Gastroesophageal sphincter (tissue), 4 donors: ENCODE measurements at places on chromosomes 2 and 18.

GRCh38 chr2:141630407-141630930 lies 500.3 kb downstream of the LRP1B start:
- H3K4me1 ChIP-seq = no peaks in the 10 kb centered on the region
- no peaks in the 10 kb centered on the region for H3K36me3 ChIP-seq
- no peak overlapping the region for H3K27ac ChIP-seq
- no peak for ATAC-seq
- H3K4me3 ChIP-seq = no peak overlapping the region

DNA sequence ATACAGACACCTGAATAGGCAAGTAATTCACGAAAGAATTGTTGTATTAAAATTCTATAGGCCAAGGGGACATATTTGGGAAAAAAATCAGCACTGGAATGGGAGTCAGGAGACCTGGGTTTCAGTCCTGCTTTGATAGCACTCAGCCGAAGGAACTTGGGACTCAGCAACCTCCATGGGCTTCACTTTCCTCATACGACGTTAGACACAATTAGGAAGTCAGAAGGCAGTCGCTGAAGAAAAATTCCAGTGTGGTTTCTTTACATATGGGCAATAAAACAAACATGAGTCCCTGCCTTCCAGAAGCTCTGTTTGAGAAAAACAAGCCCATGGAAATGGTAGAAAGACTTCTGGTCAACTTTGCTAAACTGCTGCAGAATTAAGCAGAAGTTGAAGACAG lies 15.1 kb upstream of the CYRIA start:
- H3K4me3 ChIP-seq = no peak overlapping the region
- no peaks in the 10 kb centered on the region for H3K27me3 ChIP-seq
- no peaks in the 10 kb centered on the region for H3K36me3 ChIP-seq
- ATAC-seq = no peak

GRCh38 chr2:145822892-145823534 lies 1303.1 kb upstream of the ZEB2 start:
- no peak for ATAC-seq
- H3K27ac ChIP-seq = no peak overlapping the region
- no peaks in the 10 kb centered on the region for H3K4me1 ChIP-seq
- H3K36me3 ChIP-seq = no peaks in the 10 kb centered on the region
- H3K4me3 ChIP-seq = no peak overlapping the region

DNA sequence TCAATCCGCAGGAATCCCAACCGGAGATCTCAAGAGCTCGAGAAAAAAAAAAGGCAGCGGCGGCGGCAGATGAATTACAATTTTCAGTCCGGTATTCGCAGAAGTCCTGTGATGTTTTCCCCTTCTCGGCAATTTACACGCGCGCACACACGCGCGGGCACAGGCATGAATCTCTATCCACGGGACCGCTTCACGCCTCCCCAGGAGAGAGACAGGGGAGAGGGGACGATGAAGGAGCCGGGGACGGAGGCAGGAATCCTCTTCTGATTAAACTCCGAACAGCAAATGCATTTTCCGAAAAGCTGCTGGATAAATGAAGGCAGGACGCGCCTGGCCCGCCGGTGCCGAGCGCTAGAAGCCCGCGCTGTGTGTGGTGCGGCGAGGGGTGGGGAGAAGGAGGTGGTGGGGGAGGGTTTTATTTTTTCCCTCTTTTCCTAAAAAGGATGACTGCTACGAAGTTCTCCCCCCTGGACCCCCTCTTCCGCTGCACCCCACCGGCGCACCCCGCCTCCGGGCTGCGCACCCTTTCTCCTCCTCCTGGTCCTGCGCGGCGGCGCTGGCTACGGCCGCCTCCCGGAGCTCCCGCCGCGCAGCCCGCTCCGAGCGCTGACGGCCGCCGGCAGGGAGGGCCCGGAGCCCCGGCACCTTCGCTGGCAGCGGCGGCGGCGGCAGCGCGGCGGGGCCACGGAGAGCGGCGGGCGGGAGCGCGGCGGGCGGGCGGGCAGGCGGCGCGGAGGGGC lies at the start of gene BCL2:
Gene BCL2 (minus strand): TSS at position 387 of the 740 bp plus-strand sequence.
- no peaks in the 10 kb centered on the region for H3K36me3 ChIP-seq
- H3K4me1 ChIP-seq = peaks cover 53% of the 10 kb centered on the region
- H3K4me3 ChIP-seq = peak within 1 kb of the TSS; percentile 57
- ATAC-seq = peak; percentile 45
- H3K27me3 ChIP-seq = no peaks in the 10 kb centered on the region

- H3K27ac ChIP-seq = no peak overlapping the region
- no peak overlapping the region for H3K4me3 ChIP-seq
- H3K27me3 ChIP-seq = no peaks in the 10 kb centered on the region
Measured at GRCh38 chr18:60292186-60292585, 80.4 kb downstream of the MC4R start.

GRCh38 chr2:197986977-197987376 lies 182.6 kb downstream of the PLCL1 start:
- no peaks in the 10 kb centered on the region for H3K27me3 ChIP-seq
- H3K4me3 ChIP-seq = no peak overlapping the region
- H3K36me3 ChIP-seq = no peaks in the 10 kb centered on the region
- H3K4me1 ChIP-seq = peaks cover 3% of the 10 kb centered on the region
- no peak overlapping the region for H3K27ac ChIP-seq

GRCh38 chr2:15984368-15985255 lies 44.3 kb downstream of the MYCN start:
- no peak overlapping the region for H3K4me3 ChIP-seq
- H3K27ac ChIP-seq = no peak overlapping the region
- ATAC-seq = peak; percentile 81
- no peaks in the 10 kb centered on the region for H3K36me3 ChIP-seq
- no peaks in the 10 kb centered on the region for H3K27me3 ChIP-seq
- H3K4me1 ChIP-seq = no peaks in the 10 kb centered on the region

- no peak overlapping the region for H3K4me3 ChIP-seq
- ATAC-seq = no peak
- H3K27ac ChIP-seq = no peak overlapping the region
- no peaks in the 10 kb centered on the region for H3K36me3 ChIP-seq
Measured at GRCh38 chr18:25326361-25326952, 25.5 kb downstream of the ZNF521 start.

DNA sequence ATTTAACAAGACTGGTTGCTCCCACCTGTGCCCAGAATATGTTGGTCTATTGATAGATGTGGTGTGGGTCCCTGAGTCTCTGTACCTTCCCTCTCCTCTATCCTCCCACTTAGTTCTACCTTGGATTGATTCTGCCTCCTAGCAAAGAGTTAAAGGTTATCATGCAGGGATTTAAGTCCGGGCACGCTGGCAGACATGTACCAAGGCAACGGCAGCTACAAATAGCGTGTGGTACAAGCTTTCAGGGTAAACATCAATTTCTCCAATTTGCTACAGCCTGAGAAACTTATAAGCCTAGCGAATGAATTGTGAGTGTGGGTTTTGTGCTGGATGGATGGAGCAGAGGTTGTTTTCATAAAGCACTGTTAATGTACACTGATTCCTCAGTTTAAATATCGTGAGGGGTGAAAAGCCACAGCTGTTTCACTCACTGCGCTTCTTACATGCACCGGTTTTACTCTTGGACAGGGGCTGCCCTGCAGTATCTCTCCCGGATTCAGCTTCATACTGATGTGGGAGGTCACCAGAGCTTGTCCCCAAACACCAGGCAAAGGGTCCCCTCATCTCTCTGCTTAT lies 289.8 kb downstream of the ICOS start:
- no peak for ATAC-seq
- H3K27me3 ChIP-seq = no peaks in the 10 kb centered on the region
- no peak overlapping the region for H3K4me3 ChIP-seq
- no peaks in the 10 kb centered on the region for H3K36me3 ChIP-seq
- H3K4me1 ChIP-seq = peaks cover 22% of the 10 kb centered on the region

- H3K36me3 ChIP-seq = no peaks in the 10 kb centered on the region
- no peak overlapping the region for H3K4me3 ChIP-seq
- H3K4me1 ChIP-seq = no peaks in the 10 kb centered on the region
- no peaks in the 10 kb centered on the region for H3K27me3 ChIP-seq
- ATAC-seq = no peak
- H3K27ac ChIP-seq = no peak overlapping the region
Measured at GRCh38 chr2:138421971-138422335, 79.6 kb upstream of the SPOPL start.

- no peaks in the 10 kb centered on the region for H3K36me3 ChIP-seq
- H3K27me3 ChIP-seq = no peaks in the 10 kb centered on the region
- no peak overlapping the region for H3K27ac ChIP-seq
- ATAC-seq = no peak
- no peak overlapping the region for H3K4me3 ChIP-seq
- no peaks in the 10 kb centered on the region for H3K4me1 ChIP-seq
Measured at GRCh38 chr2:139631966-139632365, 851.8 kb upstream of the NXPH2 start.

- ATAC-seq = no peak
- no peak within 1 kb of the TSS for H3K4me3 ChIP-seq
- no peak within 1 kb of the TSS for H3K27ac ChIP-seq
- H3K36me3 ChIP-seq = no peaks in the 10 kb centered on the region
- peaks cover 9% of the 10 kb centered on the region for H3K27me3 ChIP-seq
Measured at GRCh38 chr2:113005030-113005509, at the start of gene IL36A. IL36A (plus strand) TSS chr2:113005459; CDS start chr2:113005872, 413 bp downstream.

GRCh38 chr18:21700528-21701075 lies 4.0 kb downstream of the ABHD3 start:
- no peak for ATAC-seq
- no peaks in the 10 kb centered on the region for H3K27me3 ChIP-seq
- no peak overlapping the region for H3K4me3 ChIP-seq

DNA sequence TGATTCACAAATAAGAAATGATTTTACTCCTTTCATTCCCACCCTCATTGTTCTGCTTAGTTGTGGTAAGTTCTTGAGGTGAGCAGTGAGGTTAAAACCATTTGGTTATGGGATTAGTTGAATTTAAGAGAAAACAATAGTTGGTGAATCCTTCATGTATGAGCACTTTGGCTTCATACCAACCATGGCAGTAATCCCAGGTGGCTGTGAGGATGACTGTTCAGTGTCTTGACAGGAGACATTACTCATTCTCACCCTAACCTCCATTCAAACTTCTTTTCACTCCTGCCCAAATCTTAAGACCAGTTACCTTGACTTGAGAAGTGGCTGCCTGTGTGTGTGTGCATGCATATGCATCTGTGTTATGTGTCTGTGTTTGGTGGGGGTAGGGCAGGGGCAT lies 143.1 kb downstream of the SETBP1 start:
- no peak for ATAC-seq
- H3K36me3 ChIP-seq = no peaks in the 10 kb centered on the region
- H3K4me1 ChIP-seq = peaks cover 24% of the 10 kb centered on the region
- no peak overlapping the region for H3K4me3 ChIP-seq
- no peaks in the 10 kb centered on the region for H3K27me3 ChIP-seq

DNA sequence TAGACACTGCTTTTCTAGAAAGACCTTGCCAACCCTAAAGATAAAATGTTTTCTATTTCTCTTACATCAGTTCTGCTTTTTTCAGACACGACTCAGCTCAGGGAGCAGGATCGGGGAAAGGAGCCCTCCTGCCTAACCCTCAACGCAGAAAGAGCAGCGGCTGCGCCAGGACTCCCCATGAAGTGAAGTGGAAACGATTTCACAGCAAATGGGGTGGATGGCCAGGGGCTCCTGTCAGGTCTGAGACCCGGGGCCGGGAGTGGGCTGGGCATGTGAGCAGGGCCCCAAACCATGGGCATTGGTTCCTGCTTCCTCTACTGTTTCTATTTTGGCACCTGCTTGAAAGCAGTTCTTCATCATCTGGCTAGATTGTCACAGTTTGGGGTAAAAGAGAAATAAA lies 89.4 kb upstream of the PXDN start:
- no peak for ATAC-seq
- H3K4me1 ChIP-seq = no peaks in the 10 kb centered on the region
- H3K36me3 ChIP-seq = no peaks in the 10 kb centered on the region
- no peak overlapping the region for H3K4me3 ChIP-seq
- no peak overlapping the region for H3K27ac ChIP-seq

GRCh38 chr2:241185961-241186360 lies 2.5 kb upstream of the ANO7 start:
- no peak for ATAC-seq
- H3K4me3 ChIP-seq = no peak overlapping the region
- no peaks in the 10 kb centered on the region for H3K36me3 ChIP-seq

- no peak overlapping the region for H3K27ac ChIP-seq
- no peaks in the 10 kb centered on the region for H3K36me3 ChIP-seq
- no peaks in the 10 kb centered on the region for H3K4me1 ChIP-seq
- H3K27me3 ChIP-seq = no peaks in the 10 kb centered on the region
- ATAC-seq = peak; percentile 84
Measured at GRCh38 chr2:145652571-145653545, 1132.9 kb upstream of the ZEB2 start.

DNA sequence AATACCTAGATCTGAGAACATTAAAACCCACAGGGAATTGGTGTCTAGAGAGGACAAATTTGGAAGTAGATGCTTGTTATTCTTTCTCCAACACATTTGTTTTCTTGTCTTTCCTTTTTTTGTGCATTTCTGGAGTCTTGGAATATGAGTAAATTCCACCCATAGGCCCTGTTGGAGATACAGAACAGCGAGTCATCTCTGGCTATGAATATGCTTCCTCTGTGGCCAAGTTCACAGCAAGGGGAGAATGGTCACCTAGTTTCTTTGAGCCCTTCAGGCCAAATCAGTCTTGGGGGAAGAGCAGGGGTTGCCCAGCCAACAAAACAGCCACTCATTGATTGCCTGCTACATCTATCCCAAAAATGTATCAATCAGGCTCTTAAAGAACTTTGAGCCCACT lies 31.3 kb downstream of the SP140L start:
- H3K4me3 ChIP-seq = no peak overlapping the region
- H3K4me1 ChIP-seq = no peaks in the 10 kb centered on the region
- no peaks in the 10 kb centered on the region for H3K27me3 ChIP-seq
- no peak for ATAC-seq

- no peak overlapping the region for H3K4me3 ChIP-seq
- H3K27me3 ChIP-seq = no peaks in the 10 kb centered on the region
- no peak for ATAC-seq
- H3K27ac ChIP-seq = no peak overlapping the region
- H3K4me1 ChIP-seq = peaks cover 12% of the 10 kb centered on the region
Measured at GRCh38 chr2:232699110-232699509, 2.0 kb downstream of the GIGYF2 start.

- H3K4me3 ChIP-seq = no peak overlapping the region
- no peak for ATAC-seq
- no peaks in the 10 kb centered on the region for H3K4me1 ChIP-seq
- H3K27ac ChIP-seq = no peak overlapping the region
- H3K36me3 ChIP-seq = no peaks in the 10 kb centered on the region
Measured at GRCh38 chr2:205407984-205408383, 274.3 kb upstream of the NRP2 start.
